Breast epithelium (tissue), 4 donors: ENCODE measurements at places on chromosomes 3 and 15. TPM values are rescaled to one million over a fixed set of nuclear protein-coding genes. Genes with fewer than 3 reads are reported as not detected.

CFAP44 gene
- total RNA-seq = 28.4 TPM

UQCRC1 gene
- total RNA-seq = 180 TPM

CRYGS gene
- 5.9 TPM for total RNA-seq

- peak; percentile 72 for DNase-seq
Measured at GRCh38 chr3:197791113-197791891, at the start of gene LRCH3. LRCH3 (plus strand) TSS chr3:197791254; CDS start chr3:197791279, 25 bp downstream.

GRCh38 chr15:55387027-55387426 lies 21.1 kb downstream of the CCPG1 start:
- no peak for DNase-seq

DNA sequence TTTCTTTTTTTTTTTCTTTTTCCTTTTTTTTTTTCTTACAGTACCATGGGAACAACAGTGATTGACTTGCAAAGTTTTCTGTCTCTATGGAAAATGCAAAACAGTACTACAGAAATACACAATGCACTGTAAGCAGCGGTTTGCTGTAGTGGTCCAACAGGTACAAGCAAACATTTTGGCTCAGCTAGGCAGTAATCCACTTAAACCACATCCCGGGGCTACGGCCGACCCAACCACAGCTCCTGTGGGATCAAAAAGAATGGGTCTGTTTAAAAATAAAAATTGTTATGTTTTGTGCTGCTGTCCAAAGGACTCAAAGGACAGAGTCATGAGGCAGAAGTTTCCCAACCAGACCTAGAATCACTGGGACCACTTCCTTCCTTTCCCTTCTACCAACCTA lies 667.1 kb upstream of the ADAMTS9 start:
- DNase-seq = no peak

DNA sequence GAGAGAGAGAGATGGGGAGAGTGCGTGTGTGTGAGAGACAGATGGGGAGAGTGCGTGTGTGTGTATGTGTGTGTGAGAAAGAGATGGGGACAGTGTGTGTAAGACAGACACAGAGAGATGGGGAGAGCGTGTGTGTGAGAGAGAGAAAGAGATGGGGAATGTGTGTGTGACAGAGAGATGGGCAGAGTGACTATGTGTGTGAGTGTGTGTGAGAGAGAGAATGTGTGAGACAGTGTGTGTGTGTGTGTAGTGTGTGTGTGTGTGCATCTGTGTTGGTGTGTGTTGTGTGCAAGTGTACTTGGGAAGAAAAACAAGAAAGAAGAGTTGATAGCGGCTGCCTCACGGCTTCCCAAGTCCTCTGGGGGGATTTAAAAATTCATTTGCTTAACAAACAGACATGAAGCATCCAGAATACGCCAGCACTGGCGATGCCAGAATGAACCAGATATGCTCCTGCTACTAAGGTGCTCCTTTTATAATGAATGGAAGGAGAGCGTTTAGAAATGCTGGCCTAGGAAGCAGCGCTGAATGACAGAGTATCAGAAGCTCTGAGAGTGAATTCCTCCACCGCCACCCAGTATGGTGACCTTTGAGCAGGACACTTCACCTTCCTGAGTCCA lies 186.1 kb upstream of the TSC22D2 start:
- no peak for DNase-seq
